ENCODE measurements at places on chromosomes 11 and 22.

- DNase-seq: no peak
Measured at GRCh38 chr22:30338802-30339201, 12.1 kb upstream of the TBC1D10A start.

GRCh38 chr11:17012712-17013547 lies 1.3 kb downstream of the PLEKHA7 start:
- DNase-seq: no peak

- no peak for DNase-seq
Measured at GRCh38 chr11:94030059-94030458, 8.9 kb downstream of the HEPHL1 start.

DNA sequence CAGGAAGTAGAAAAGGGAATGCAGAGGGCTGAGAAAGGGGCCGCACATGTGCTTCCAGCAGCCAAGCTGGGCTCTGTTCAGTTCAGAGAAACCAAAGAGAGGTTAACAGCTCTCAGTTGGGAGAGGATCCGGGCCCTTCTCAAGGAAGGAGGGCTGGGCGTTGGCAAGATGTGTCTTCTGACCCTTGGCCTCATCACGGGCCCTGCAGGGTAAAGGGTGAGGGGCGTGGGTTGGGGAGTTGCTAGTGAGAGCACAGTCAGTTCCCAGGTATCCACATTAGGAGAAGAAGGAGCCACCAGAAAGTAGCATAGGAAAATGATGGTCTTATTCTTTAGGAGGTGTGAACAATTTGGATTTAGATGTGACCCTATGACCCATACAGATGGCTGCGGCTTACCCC lies 73.0 kb downstream of the OSBP2 start:
- no peak for DNase-seq

- no peak for DNase-seq
Measured at GRCh38 chr11:84719935-84720577, 907.1 kb downstream of the DLG2 start.

- no peak for DNase-seq
Measured at GRCh38 chr11:67371911-67372320, 1.5 kb downstream of the CLCF1 start.
